Activated T-helper 1 cell treated with anti-CD3 and anti-CD28 coated beads, Interleukin-2, amount 50 U/mL, for 16 hours (primary cell): ENCODE measurements at places on chromosomes 1 and 21.

DNA sequence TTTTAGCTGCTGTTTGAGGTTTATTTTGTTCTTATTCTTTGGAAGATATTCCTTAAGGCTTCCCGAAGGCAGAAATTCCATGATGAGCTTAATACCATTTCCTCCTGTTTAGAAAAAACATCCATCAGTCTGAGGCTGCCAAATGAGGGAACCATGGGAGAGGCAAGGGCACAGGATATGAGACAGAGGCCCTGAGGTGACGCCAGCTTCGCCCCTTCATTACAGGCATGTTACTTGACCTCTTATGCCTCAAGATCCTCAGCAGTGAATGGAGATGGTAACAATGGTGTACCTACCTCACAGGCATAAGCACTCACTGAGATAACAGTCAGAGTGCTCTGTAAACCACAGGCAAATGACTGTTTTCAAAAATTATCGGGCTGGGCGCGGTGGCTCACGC, 93.6 kb downstream of the RAVER2 start:
- DNase-seq = no peak

DNA sequence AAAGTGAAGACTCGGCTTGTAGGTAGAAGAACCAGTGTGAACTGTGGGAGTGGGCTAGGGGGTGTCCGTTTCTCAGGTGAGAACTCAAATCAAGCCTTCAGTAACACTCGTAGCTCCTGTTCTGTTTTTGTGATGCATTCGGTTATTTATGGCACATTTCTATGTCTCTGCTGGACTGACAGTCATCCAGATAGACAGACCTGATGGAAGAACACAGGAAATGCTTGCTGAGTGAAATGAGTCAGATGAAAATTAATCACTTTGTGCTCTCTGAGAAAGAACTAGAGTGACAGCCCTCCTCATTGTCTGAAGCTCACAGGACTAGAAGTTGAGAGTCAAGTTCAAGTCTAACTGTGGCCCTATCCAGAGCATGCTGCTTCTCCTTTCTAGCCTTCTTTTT, 360.1 kb upstream of the PLXNA2 start:
- DNase-seq = no peak

GRCh38 chr1:226684026-226684425, 55.1 kb downstream of the ITPKB start:
- no peak for DNase-seq

DNA sequence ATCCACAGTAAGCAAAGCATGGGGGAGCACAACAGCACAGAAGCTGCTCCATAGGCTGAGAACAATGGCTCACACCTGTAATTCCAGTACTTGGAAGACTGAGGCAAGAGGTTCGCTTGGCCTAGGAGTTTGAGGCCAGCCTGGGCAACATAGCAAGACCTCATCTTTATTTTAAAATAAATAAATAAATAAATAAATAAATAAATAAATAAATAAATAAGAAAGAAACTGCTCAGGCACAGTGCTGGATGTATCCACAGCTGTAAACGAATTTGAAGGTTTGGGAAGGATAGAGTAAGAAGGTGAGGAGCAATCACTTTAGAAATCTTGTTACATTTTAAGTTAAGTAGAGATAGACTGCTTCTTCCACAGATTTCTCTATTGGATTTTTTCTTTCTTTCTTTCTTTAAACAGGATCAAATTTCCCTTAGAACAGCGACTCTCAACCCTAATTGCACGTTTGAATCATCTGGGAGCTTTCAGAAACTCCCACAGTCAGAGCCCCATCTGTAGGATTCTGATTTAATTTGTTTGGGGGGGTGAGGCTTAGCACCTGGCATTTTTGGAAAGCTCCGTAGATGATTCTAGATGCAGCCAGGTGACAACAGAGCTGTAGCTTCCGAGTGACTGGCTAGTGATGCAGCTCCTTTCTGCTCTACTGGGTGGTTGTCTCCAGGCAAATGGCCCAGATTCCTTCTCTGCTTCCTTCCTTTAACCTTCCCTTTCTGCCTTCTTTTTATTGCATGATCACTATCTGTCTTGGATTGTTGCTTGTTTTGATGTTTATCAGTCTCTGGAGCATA, 53.5 kb downstream of the S1PR1 start:
- DNase-seq = no peak

- no peak for DNase-seq
These were observed 622 bp upstream of the TMPRSS2 start for GRCh38 chr21:41508415-41509144.

GRCh38 chr1:219083631-219084030, 90.0 kb upstream of the LYPLAL1 start:
- no peak for DNase-seq

GRCh38 chr1:59554752-59555151, 257.9 kb downstream of the FGGY start:
- no peak for DNase-seq

- DNase-seq = peak; percentile 26
These were observed 271.0 kb downstream of the TRABD2B start for GRCh38 chr1:47725992-47726855.

GRCh38 chr21:33427051-33427450, 23.8 kb downstream of the IFNGR2 start:
- DNase-seq = no peak

DNA sequence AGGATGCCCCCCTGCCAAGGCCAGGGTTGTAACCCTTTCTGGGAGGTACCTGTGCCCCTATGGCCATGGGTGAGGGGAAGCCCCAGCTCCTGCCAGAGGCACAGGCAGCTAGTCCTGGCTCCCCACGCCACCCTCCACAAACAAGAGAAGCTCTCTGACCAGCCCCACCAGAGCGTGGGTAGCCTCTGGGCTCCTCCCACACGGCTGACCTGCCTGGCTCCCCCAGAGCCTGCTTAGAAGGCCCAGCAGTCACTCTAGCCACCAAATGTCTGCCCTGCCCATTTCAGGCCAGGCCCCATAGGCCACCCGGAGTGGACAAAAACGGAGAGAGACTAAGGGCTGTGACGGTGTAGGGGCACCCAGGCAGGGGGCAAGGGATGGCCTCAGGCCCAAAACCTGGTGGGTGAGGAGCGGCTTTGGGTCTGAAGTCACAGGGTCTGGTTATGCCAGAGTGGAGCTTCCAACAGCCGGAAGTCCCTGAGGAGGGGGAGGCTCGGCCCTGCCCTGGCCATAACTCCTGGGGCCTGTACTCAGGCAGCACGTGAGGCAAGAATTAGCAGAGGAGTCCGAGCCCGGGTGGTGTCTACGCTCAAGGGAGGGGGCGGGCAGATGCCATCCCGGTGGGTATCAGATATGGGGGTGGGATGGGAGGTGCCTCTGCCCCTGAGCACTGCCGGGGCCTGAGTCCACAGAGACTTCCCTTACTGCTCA, 155.4 kb downstream of the CASZ1 start:
- no peak for DNase-seq

- no peak for DNase-seq
These were observed 24.8 kb downstream of the CSF1 start for GRCh38 chr1:109935451-109935900.

- peak; percentile 26 for DNase-seq
These were observed 37.7 kb upstream of the KCNJ15 start for GRCh38 chr21:38219049-38219628.

- no peak for DNase-seq
These were observed 23.0 kb downstream of the IQGAP3 start for GRCh38 chr1:156549390-156549789.
